ENCODE measurements at places on chromosomes 2 and 18.

DNA sequence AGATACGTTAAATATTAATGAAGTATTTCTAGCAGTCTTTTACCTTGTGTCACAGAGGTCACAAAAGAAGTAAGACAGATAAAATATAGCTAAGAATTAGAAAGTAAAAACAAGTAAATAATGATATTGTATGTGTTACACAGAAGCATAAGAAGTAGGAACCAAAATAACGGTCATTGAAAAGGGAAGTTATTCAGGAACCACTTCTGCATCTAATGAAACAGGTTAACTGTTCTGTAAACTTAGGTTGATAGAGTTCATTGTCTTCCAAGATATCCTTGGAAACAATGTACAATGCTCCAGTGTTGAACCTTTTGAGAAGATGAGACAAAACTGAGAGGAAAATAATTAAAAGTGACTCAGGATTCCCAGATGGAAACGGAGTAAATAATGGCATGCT lies 57.1 kb upstream of the CD302 start:
- DNase-seq: no peak

- DNase-seq: no peak
Observed at GRCh38 chr18:65608471-65608870, 142.3 kb upstream of the CDH7 start.

- no peak for DNase-seq
Observed at GRCh38 chr2:201218780-201219179, 35.8 kb downstream of the CASP10 start.

GRCh38 chr18:37720663-37721062 lies 155.1 kb upstream of the CELF4 start:
- DNase-seq: no peak

DNA sequence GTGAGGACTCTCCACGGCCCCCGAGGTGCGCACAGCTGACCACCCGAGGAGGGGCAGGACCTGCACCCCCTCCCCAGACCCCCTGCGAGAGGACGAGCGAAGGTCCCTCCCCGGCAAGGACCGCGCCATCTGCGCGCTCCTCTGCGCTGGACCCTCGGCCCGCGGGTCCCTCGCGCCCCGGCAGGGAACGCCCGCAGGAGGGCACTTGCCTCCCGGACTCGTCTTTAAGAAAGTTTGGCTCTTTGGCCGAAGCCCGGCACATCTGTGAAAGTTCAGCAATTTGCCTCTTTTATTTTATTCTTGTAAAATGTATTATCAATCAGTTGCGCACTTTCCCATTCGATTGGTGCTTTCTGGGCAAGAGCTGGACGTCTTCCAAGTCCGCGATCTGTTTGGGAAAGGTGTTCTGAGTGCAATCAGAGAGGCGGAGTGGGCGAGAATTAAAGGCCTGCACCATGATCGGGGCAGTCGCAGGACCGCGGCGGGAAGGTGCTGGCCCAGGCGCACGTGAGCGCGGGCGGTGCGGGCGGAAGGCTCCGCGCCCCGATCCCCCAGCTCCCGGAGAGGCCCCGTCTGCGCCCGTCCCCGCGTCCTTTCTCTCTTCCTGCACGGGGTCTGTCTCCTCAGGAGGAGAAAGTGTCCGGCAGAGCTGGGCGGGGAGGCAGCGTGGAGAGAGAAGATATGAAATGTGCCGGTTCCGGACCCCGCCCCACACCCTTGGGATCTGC lies 1.6 kb upstream of the ALKAL2 start:
- DNase-seq: peak; percentile 44

DNA sequence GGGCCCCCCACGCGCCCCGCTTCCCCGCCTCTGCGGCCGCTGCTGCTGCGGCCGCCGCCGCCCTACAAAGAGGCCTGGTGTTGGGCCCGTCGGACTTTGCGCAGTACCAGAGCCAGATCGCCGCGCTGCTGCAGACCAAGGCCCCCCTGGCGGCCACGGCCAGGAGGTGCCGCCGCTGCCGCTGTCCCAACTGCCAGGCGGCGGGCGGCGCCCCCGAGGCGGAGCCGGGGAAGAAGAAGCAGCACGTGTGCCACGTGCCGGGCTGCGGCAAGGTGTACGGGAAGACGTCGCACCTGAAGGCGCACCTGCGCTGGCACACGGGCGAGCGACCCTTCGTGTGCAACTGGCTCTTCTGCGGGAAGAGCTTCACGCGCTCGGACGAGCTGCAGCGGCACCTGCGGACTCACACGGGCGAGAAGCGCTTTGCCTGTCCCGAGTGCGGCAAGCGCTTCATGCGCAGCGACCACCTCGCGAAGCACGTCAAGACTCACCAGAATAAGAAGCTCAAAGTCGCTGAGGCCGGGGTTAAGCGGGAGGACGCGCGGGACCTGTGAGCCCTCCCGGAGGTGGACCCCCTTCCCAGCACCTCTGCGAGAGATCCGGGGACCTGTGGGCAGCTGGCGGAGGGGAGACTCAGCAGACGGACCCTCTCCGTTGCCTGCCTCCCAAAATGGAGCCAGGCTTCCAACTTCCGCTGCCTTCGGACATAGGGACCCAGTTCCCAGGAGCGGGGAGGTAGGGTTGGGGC lies 1.9 kb downstream of the SP5 start:
- DNase-seq: peak; percentile 73

DNA sequence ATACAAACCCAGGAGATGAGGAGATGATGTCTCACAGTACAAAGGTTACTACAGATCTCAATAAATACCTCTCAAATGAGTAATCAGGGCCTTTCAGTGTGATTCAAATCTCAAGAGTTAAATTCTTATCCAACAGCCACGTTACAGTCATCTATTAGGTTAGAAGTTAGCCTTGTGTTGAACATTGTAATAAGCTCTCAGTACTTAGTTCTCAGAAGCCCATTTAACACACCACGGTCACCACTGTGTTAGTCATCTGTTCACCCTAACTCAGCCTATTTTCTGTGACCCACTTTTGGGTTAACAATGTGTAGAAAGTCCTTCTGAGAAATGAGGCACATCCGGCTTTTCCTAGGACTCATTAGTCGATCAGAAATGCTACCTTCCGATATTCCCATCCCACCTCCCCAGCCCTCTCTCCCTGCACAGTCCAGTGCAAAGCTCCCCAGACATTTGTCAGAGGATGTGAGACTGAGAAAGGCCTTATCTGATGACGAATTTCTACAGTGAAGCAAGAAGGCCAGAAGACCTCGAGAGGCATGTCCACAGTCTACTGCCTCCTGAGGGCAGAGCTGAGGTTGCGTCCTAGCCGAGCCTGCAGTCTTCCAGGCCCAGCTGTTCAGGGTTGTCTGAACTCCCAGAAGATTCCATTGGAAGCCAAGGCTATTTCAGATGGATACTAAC lies 92.6 kb downstream of the ACTR2 start:
- peak; percentile 82 for DNase-seq

GRCh38 chr2:166518634-166519390 lies 24.8 kb upstream of the SCN7A start:
- DNase-seq: no peak

DNA sequence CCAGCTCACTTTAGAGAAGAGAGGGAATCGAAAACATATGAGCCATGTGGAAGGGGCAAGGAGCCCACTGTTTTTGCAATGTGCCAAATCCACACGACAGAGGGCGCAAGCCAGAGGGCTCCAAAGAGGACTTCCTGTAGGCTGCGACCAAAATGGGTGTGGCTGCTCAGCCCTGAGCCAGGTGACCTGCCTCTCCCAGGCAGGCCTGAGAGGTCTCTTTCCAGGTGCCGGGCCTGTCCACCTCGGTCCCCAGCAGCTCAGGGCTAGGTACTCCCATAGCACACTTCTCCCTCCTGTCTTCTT lies 153.8 kb downstream of the TTC32 start:
- DNase-seq: no peak

GRCh38 chr2:98559581-98559980 lies 48.7 kb downstream of the COA5 start:
- no peak for DNase-seq

DNA sequence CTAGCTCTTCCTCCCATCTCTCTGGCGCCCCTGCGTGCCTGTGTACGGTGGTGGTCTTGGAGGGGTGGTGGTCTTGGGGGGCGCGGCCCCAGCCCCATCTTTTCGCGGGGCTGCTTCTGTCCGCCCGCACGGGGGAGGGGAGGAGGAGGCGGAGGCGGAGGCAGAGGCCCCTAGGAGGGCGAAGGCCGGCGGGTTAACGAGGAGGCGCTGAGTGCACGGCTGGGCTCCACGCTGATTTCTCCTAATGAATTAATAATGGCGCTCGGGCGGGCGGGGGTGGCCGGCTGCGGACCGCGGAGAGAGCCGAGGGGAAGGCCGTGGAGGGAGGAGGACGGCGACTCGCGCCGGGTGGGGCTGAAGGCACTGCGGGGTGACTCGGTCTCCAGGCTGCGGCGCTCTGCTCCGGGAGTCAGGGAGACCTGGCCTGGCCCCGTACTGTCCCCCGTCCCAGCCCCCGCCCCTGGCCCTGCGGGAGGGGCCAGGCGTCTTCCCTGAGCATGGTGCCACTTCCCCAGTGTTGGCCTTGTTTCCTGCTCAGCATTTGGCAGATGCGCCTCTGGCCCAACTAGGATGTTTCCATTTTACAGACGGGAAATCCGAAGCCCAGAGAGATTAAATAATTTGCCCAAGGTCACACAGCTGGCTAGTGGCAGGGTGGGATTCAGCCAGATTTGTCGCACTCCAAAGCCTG lies 6.0 kb downstream of the GAREM2 start:
- DNase-seq: peak; percentile 49

DNA sequence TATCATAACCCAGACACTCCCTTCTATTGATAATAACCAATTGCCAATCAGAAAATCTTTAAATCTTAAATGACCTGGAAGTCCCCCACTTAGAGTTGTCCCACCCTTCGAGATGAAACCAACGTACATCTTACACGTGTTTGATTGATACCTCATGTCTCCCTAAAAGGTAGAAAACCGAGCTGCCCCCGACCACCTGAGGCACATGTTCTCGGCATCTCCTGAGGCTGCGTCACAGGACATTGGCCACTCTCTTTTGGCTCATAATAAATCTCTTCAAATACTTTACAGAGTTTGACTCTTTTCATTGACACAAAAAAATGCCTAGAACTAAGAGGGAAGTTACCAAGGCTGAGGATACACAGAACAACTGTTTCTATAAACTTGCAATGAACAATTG lies 190.0 kb downstream of the RTP5 start:
- no peak for DNase-seq

GRCh38 chr2:39683022-39683699 lies 17.4 kb downstream of the TMEM178A start:
- no peak for DNase-seq

DNA sequence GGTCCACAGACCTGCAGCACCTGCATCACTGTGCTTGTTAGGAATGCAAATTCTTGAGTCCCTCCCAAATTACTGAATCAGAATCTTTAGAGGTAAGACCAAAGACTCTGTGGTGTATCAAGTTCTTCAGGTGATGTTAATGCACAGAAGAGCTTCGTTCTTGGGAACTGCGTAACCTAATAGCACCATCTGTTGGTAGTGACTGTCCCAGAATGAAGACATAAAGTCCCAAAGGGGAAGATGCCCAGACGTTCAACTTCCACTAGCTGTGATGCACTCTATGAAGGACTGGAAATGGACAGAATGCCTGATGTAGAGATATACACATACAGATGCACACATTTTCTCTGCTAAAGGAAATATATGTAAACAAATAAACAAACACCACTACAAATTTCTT lies 576.0 kb downstream of the LRP1B start:
- peak; percentile 62 for DNase-seq

DNA sequence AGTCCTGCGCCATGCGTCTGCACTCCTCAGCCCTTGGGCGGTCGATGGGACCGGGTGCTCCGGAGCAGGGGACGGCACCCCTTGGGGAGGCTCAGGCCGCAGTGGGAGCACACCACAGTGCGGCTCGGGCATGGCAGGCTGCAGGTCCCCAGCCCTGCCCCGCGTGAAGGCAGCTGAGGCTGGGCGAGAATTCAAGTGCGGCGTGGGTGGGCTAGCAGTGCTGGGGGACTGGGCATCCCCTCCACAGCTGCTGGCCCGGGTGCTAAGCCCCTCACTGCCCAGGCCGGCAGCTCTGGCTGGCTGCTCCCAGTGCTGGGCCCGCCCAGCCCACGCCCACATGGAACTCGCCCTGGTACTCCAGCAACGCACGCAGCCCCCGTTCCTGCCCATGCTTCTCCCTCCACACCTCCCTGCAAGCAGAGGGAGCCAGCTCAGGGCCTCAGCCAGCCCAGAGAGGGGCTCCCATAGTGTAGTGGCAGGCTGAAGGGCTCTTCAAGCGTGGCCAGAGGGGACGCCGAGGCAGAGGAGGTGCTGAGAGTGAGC lies 198.3 kb upstream of the CNTNAP5 start:
- DNase-seq: no peak

DNA sequence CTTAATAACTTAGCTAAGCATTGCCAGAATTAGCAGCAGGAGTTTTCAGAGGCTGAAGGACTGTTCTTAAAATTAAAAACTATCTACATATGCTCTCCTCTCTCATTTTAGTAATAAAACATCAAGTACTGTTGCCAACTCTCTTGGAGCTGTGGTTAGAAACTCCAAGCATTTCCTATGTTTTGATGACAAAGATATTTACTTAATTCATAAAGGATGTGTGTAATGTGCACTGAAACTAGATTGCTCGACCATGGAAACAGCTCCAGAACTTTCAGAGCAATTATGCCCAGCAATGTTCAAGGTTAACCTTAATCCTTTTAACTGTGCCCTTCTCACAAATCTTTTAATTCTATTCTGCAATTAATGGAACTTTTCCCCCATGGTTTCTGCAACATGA lies 8.4 kb downstream of the GRP start:
- no peak for DNase-seq

DNA sequence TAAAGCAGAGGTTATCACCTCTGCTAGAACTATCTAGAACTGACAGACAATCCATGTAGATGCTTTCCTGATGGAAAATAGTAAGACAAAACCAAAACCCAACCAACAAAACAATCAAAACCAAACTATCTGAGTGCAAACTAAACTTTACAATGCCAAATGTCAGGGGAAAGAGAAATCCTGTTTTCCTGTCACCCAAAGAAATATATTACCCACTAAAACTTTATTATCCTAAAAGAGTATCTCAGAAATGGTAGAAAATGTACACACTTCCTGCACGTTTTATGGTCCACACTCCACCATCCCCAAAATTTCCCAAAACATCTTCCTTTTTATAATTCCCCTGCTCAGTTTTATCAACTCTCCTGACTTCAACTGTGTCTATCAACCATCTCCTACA lies 29.9 kb downstream of the SP3 start:
- DNase-seq: no peak

- no peak for DNase-seq
Observed at GRCh38 chr2:85088921-85089320, 44.3 kb upstream of the TCF7L1 start.

GRCh38 chr18:50507120-50507590 lies 52.7 kb upstream of the MAPK4 start:
- DNase-seq: peak; percentile 76

DNA sequence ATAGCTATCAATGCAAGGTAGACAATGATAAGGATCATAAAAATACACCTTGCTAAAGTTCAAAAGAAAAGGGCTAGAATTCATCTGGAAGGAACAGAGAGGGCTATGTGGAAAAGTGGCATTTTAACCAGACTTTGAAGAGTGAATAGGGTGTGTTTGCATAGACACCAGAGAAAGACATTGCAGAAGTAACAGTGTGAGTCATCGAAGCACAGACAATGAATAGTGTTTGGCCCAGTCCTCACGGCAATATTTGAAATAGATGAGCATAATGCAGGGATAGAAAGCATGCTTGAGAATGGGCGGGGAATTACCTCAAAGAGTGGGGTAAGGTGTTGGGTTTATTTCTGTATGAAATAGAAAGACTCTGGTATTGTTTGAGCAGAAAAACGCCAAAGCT lies 24.2 kb downstream of the MYT1L start:
- no peak for DNase-seq

- DNase-seq: no peak
Observed at GRCh38 chr2:239581352-239581901, 180.6 kb upstream of the HDAC4 start.

GRCh38 chr2:102141970-102142828 lies at the start of gene IL1R1:
Gene IL1R1 (plus strand): TSS chr2:102142746. CDS start chr2:102157725, 14,979 bp downstream.
- peak; percentile 94 for DNase-seq

- no peak for DNase-seq
Observed at GRCh38 chr2:129336276-129336675, 643.2 kb upstream of the RAB6C start.
